ENCODE measurements at places on chromosomes 16 and 17. TPM values are rescaled to one million over a fixed set of nuclear protein-coding genes. Genes with fewer than 3 reads are reported as not detected.

DNA sequence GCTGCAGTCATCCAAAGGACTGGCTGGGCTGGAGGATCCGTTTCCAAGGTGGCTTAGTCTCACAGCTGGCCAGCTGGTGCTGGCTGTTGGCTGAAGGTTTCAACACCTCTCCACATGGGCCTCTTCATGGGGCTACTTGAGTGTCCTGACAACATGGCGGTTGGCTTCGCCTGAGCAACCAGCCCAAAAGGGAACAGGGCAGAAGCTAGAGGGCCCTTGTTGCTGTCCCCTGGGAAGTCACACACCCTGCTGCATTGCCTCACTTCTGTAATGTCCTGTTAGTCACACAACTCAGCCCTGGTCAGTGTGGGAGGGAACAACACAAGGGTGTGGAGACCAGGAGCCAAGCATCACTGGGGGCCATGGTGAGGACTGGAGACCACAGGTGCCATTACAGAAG lies 36.6 kb downstream of the C16orf78 start:
- DNase-seq, result no peak

DNA sequence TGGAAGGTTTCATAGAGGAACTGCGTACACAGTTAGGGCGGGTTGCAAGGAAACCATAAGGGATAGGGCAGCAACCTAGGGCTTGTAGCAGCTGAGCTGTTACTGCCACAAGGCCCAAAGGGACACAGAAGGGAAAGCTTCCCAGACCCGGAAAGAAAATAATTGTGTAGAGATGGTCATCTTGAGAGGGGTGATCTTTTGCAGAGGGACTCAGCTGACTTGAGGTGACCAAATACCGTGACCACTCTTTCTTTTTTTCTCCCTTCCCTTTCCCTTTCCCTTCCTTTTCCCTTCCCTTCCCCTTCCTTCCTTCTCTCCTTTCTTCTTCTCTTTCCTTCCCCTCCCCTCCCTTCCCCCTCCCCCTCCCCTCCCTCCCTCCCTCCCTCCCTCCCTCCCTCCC lies 8.5 kb upstream of the CREBBP start:
- no peak for DNase-seq

- DNase-seq, result no peak
These were observed 16.0 kb downstream of the CEP112 start for GRCh38 chr17:66175892-66176291.

- no peak for DNase-seq
These were observed 29.3 kb downstream of the ACTG1 start for GRCh38 chr17:81483085-81483861.

DNA sequence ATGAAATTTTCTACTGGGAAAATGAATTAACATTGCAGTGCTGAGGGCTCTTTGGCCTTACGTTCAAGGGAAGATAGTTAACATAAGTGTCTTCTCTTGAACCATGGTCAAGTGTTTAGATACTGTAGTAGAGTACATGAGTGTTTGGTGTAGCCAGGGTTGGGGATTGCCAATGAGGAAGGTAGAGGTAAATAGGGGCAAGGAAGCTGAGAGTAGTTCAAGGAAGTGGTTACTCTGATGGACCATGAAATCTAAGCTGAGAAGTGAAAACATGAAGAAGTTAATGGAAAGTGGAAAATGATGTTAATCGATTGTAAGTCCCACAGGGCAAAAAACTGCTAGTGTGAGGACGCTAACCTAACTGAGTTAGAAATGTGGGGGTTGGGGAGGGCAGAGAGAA lies 249.6 kb upstream of the AXIN2 start:
- DNase-seq, result no peak

DNA sequence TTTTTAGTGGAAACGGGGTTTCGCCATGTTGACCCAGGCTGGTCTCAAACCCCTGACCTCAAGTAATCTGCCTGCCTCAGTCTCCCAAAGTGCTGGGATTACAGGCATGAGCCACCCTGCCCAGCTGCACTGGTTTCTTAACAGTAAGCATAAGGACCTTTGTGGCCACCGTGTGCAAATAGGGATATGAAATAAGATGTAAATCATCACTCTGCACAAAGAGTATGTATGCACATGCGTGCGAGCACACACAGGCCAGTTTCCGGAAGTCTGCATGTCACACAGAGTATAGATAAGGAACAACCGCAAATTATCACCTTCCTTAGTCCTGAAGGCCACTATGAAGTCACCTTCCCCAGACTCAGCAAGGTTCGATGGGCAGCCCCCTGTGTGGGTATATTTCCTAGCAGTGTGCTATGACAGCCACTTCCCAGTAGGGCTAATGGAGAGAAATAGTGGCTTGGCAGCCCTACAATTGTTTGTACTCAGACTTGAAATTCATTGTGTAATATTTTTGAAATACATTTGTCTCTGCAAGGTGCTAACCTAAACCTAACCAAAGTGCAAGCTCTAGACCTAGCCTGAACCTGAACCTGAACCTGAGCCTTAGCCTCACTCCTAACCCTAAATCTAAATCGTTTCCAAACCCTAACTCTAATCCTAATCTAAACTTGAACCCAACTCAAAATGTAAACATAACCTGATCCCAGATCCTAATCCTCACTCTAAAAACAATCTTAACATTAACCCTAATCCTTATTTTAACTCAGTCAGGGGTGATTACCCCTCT lies 48.4 kb upstream of the SKAP1 start:
- DNase-seq, result no peak

ALDOC gene
- total RNA-seq, result 62.0 TPM

GRCh38 chr16:82043680-82044584 lies 8.9 kb downstream of the HSD17B2 start:
- DNase-seq, result no peak

GRCh38 chr16:12403746-12404658 lies 399.7 kb downstream of the CPPED1 start:
- no peak for DNase-seq

GP2 gene
- total RNA-seq, result not detected

DNA sequence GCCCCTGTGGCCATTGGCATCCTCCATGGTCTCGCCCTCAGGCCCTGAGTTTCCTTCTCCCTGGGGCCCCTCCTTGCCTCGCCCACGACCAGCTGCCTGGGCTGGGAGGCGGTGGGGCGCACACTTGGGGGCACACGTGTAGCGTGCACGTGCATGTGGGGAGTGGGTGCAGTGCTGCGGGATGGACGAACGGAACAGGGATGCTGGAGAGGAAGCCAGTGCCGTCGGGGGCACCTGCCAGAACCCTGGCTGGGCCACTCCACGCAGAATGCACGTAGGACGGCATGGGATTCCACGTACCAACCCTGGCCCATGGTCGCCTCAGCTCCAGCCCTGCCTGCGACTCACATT lies 80.4 kb downstream of the KLHDC4 start:
- DNase-seq, result no peak

DNA sequence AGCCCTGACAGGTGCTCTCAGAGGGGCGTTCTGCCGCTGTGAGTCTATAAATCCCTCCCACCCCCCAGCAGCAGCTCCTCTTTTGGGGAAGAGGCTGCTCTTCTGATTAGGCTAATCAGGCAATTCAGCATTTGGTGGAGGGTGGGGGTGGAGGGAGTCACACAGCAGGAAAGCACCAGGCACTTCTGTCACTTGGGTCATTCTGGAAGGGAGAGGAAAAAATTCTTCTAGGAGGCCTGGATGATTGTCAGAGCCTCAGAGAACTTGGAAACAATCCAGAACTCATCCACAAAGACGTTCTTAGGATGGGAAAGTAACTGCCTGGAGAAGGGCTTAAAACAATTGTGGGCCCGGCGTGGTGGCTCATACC lies 7.3 kb upstream of the SSTR2 start:
- DNase-seq, result no peak

KRTAP1-3 gene
- total RNA-seq, result not detected

GRCh38 chr16:85882181-85882810 lies 16.7 kb upstream of the IRF8 start:
- no peak for DNase-seq

GRCh38 chr17:82215972-82216300 lies 3.3 kb upstream of the CCDC57 start:
- DNase-seq, result no peak

DNA sequence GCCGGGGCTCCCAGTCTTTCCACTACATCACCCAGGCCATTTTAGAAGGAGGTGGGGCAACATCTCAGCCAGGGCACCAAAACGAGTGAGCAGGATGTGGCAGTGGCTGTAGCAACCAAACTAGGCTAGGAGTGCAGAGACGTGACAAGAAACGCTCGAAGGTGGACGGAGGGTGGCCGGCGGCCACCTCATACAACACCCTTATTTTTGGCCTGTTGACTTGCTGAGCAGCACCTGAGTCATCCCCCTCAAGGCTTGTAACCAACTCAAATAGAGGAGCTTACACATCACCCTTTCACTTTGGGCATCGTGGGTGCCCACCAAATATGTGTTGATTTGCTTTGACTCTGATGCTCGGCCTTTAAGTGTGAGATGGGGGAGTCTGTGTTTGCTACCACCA lies 23.7 kb upstream of the SOX9 start:
- DNase-seq, result no peak

DNA sequence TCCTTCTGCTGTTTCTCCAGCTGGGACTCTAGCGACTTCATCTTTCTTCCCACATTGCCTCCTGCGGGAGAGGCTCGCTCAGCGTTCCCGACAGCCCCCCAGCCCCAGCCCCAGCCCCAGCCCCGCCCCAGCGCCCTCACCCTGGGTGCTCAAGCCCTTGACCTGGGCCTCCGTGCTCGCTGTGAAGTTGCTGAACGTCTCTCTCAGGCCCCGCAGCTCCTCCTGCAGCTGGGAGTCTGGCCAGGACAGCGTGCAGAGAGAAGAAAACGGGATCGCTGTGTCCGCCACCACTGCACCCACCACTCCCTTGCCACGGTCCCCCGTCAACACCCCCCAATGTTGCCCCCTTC lies 2.4 kb downstream of the ASGR1 start:
- DNase-seq, result no peak

- no peak for DNase-seq
These were observed 52.2 kb upstream of the MED9 start for GRCh38 chr17:17424552-17424951.

All from right lobe of liver (tissue), 6 donors.